ENCODE measurements at places on chromosomes 1 and 21. TPM values are rescaled to one million over a fixed set of nuclear protein-coding genes. Genes with fewer than 3 reads are reported as not detected.

- H3K27me3 ChIP-seq: no peaks in the 10 kb centered on the region
- peaks cover 7% of the 10 kb centered on the region for H3K4me1 ChIP-seq
- no peak overlapping the region for H3K4me3 ChIP-seq
- no peak overlapping the region for H3K27ac ChIP-seq
- DNase-seq: no peak
- H3K36me3 ChIP-seq: no peaks in the 10 kb centered on the region
These were observed 41.9 kb downstream of the RCSD1 start for GRCh38 chr1:167671727-167672511.

DNA sequence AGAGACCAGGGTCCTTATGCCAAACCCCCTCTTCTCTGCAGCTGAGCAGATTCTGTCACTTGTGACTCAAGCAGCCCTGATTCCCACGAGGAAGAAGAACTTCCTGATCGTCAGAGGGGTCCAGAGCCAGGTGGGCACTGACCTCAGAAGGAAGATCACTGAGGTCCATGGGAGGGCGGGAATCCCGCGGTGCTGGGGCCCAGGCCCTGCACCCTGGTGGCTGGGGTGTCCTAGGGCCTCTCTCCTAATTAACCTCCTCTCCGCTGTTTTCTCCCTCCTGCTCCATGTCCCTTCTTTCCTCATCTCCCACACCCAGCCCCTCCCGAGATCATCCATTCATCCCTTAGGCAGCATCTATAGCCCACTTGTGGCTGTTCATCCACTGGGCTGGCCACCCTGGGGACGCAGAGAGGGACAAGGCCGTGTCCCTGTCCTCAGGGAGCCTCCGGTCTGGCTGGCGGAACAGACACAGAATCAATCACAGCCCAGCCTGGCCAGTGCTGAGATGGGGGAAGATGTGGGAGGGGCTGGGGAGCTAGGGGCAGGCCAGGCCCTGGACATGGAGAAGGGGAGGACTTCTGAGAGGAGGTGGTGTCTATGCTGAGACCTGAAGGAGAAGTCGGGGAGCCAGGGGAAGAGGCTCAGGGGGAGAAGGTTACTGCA lies 638.3 kb downstream of the MATN1 start:
- DNase-seq: no peak
- no peaks in the 10 kb centered on the region for H3K27me3 ChIP-seq
- no peaks in the 10 kb centered on the region for H3K36me3 ChIP-seq
- H3K4me1 ChIP-seq: peaks cover 14% of the 10 kb centered on the region
- H3K27ac ChIP-seq: no peak overlapping the region
- H3K4me3 ChIP-seq: no peak overlapping the region

DNA sequence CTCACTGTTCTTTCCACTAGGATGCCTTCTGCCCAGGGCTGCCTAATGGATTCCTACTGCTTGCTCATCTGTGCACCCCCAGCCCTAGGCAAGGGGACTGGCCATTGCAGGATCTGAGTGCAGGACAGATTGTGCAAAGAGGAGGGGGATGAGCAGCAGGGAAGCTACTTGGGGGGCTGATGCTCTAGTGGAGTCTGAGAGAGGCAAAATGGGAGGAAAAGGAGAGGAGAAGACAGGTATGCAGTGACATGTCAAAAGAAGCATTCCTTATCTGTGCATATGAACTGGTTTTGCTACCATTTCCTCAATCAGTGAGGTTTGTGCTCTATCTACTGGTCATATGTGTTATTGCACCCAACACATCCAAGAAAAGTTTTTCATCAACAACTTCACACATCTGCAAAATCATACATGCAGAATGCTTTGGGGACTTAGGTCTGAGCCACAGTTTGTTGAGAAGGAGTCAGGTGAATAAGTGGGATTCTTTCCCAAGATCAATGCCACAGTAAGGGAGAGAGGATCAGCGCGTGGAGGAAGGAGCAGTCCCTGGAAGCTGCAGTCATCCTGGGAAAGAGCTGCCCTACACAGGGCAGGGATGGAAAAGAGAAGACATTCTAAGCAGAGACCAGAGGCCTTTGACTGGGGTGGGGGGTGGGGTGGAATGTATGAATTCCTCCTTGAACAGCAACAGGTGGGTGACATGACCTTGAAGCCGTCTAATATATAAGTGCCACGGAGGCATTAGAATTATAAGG lies 14.4 kb downstream of the SLC5A9 start:
- H3K27ac ChIP-seq: no peak overlapping the region
- no peaks in the 10 kb centered on the region for H3K36me3 ChIP-seq
- peak; percentile 69 for DNase-seq
- no peaks in the 10 kb centered on the region for H3K4me1 ChIP-seq

DNA sequence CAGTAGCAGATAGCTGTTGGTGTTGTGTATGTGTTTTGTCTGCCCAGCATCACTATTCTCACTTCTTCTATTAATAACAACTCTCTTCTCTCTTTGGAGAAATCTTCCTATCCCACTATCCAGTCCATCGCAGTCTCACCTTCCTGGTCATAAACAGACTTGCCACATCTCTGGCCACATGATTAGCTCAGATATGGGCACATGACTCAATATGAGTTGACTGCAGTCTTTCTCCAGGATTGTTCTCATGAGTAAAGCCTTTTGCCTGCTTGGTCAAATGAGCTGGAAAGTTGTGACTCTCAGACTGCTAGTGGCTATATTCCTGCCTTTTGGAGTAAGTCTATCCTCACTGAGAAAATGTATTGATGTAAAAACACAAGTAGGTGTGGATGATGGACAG lies 32.9 kb upstream of the TADA1 start:
- H3K36me3 ChIP-seq: no peaks in the 10 kb centered on the region
- peaks cover 6% of the 10 kb centered on the region for H3K4me1 ChIP-seq
- H3K27me3 ChIP-seq: no peaks in the 10 kb centered on the region
- H3K27ac ChIP-seq: no peak overlapping the region
- no peak overlapping the region for H3K4me3 ChIP-seq

DNA sequence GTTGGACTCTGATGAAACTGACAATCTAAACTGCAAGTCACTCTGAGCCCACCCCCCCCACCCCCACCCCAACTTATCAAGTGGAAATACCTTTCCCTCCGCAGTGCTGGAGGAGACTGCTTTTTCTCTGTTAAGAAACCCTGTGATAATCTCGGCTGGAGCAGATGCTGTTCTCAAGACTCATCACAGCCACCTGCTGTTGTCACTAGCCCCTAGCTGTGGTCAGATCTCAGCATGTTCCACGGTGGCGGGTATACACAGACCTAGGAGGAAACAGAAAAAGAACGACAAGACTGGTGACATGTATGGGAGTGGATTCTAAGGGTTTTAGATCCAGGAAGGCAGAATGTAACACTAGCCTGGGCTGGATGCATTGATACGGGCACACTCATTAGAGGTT lies 2.3 kb downstream of the ACTL8 start:
- no peaks in the 10 kb centered on the region for H3K36me3 ChIP-seq
- no peak overlapping the region for H3K27ac ChIP-seq
- H3K4me3 ChIP-seq: no peak overlapping the region

- peak overlapping the region; percentile 96 for H3K27ac ChIP-seq
- peaks cover 55% of the 10 kb centered on the region for H3K4me1 ChIP-seq
- no peak for DNase-seq
These were observed 2.2 kb upstream of the SSBP3 start for GRCh38 chr1:54408147-54409066.

GRCh38 chr1:31666263-31666963 lies 21.7 kb upstream of the PEF1 start:
- no peaks in the 10 kb centered on the region for H3K27me3 ChIP-seq
- DNase-seq: peak; percentile 62
- peaks cover 38% of the 10 kb centered on the region for H3K4me1 ChIP-seq
- H3K36me3 ChIP-seq: no peaks in the 10 kb centered on the region

DNA sequence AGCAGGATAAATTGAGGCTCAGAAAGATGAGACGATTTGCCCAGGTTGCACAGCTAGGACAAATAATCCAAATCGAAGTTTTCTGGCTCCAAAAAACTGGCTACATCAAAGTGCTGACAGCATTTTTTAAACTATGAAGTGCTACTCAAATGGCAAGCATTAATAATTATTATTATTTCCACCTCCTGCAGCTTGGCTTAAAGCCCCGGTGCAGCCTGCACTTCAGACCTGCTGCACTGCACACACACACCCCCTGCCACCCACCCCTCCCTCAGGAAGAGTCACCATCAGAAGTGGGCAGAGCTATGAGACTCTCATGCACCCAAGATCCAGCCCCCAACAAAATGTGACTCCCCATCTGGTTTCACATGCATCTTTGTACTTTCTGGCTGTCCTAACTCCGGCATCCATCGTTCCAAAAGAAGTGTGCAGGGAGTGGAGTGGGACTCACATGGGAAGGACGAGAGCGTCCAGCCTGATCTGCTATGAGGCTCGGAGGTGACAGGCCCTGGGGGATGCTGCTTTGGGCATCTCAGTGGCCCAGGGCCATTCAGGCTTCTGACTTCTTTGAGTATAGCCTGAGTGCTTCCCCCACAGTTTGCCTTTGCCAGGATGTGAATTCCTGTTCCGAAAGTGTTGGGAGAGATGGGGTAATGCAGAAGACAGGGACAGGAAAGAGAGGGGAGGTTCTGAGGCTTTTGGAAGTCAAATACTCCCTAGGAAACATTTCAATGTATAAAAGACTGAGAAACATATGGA lies 65.0 kb upstream of the FAM20B start:
- H3K27ac ChIP-seq: no peak overlapping the region
- no peak overlapping the region for H3K4me3 ChIP-seq
- H3K27me3 ChIP-seq: no peaks in the 10 kb centered on the region
- DNase-seq: no peak

DNA sequence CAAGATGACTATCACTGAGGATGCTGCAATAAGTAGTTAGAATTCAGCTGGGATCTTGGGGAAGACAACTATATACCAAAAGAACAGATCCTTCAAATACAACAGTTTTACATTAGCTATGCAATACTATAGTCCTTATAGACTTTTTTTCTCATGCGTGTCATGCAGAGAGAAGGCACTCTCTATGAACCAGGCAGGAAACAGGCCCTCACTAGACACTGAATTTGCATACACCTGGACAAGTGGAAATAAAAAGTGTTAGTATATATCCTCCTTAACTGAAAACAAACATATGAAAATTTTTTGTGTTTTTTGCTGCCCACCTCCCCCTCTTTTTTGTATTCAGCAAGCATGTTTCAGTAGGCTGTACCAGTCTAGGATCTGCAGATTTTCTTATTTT lies 29.9 kb downstream of the TMCO1 start:
- H3K4me3 ChIP-seq: no peak overlapping the region
- H3K36me3 ChIP-seq: peaks cover 71% of the 10 kb centered on the region
- H3K27me3 ChIP-seq: no peaks in the 10 kb centered on the region
- DNase-seq: no peak
- H3K4me1 ChIP-seq: no peaks in the 10 kb centered on the region

DNA sequence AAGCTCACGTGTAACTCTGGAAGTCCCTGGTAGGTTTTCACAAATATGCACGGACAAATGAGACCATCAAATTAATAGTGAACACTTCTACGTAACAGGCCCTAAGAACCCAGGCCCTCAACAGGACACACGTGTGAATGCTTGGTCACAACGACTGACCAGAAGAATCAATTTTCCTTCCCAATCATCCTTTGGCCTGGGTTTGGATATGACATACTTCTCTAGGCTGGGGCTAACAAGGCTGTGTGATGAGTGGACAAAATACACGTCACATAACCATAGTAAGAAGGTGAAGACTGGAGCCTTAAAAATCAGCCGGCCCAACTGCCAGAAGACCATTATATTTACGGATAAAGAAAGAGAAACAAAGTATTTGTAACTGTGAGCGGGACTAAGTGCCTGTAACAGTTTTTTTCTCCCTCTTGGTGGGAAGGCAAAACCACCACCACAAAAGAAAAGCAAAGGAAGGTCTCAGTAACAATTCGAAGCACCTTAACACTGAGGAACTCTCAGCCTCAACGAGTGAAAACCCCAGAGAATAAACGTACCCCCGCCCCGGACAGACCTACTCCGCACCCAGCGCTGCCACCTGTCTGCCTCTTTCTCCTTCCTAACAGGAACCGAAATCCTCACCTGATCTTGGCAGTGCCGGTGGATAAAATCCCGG lies 450 bp downstream of the SDE2 start:
- peaks cover 86% of the 10 kb centered on the region for H3K4me1 ChIP-seq
- H3K36me3 ChIP-seq: peaks cover 20% of the 10 kb centered on the region
- peak overlapping the region; percentile 62 for H3K4me3 ChIP-seq
- no peak for DNase-seq
- no peaks in the 10 kb centered on the region for H3K27me3 ChIP-seq

DNA sequence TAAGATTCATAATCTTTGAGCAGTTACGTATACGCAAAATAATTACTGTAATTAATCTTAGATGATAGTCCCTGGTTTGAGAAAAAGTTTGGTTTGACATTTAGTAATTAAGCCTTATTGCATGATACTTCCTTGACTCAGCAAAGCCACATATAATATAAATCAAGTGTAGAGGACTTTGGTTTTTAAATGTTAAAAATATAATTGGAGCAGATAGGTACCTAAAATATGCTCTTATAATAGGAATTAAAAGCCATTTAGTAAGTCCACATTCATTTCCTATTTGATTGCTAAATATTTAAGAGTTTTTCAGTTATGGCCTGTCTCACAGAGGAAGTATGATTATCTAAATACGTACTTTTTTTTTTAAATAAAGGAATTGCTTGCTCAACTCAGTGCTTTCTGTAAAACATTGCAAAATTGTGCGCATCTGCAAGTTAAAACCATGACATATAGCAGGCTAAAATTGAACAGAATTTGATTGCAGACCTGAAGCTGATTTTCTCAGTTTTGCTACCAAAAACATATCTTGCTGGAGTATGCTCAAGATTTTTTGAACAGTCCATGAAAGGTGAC lies 20.4 kb downstream of the RPE65 start:
- no peak overlapping the region for H3K4me3 ChIP-seq
- H3K4me1 ChIP-seq: no peaks in the 10 kb centered on the region
- no peaks in the 10 kb centered on the region for H3K36me3 ChIP-seq
- H3K27me3 ChIP-seq: no peaks in the 10 kb centered on the region
- no peak for DNase-seq

- H3K27me3 ChIP-seq: no peaks in the 10 kb centered on the region
- H3K4me1 ChIP-seq: no peaks in the 10 kb centered on the region
- no peak for DNase-seq
- no peak overlapping the region for H3K27ac ChIP-seq
These were observed 344.4 kb upstream of the ESRRG start for GRCh38 chr1:217067642-217068041.

Gene AMY1C
- total RNA-seq: not detected

Gene MTMR11
- total RNA-seq: 3.6 TPM

Gene TBCE
- total RNA-seq: 7.1 TPM

Gene ST6GALNAC3
- total RNA-seq: 0.58 TPM

Gene TEDDM1
- total RNA-seq: not detected

Gene ASPM
- 4.6 TPM for total RNA-seq
